ENCODE measurements at places on chromosomes 3 and 15.

GRCh38 chr3:157129803-157130466, 30.0 kb downstream of the CCNL1 start:
- DNase-seq, result peak; percentile 31

DNA sequence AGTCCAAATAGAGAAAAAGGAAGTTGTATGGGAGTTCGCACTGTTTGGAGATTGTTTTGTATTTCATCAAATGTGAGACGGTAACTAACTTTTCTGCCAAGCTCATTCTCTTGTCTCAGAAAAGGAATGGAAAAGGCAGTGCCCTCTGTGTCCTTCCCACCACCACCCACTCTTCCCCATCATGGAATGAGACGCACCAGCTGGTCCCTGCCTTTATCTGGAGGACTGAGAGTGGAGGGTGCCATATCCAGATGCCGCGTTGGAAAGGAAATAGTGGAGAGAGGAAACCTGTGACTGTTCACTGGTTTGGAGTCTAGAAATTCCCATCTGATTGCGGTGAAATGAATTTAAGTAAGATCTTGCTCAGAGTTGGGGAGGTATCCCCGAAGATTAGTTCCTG, 3.7 kb upstream of the CCK start:
- no peak for DNase-seq

DNA sequence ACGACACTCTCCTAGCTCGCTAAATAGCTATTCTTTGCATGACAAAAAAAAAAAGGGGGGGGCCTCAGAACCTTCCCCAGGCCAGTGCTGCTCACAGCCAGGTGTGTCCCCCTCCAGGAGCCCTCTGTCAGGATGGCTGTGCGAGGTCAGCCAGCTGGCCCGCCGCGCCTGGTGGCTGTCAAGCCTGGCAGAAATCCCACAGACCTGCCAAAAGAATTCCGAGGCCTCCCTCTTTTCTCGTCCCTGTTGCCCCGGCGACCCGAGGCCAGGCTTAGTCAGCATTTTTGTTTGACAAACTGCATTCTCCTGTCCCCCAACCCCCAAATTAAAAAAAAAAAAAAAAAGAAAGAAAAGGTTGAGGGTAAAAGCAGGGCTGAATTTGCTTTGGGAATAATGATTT, 61.9 kb downstream of the TM4SF4 start:
- no peak for DNase-seq

GRCh38 chr3:77489216-77489615, 449.3 kb downstream of the ROBO2 start:
- DNase-seq, result no peak

- no peak for DNase-seq
Observed at GRCh38 chr3:128317698-128318231, 148.9 kb downstream of the DNAJB8 start.

DNA sequence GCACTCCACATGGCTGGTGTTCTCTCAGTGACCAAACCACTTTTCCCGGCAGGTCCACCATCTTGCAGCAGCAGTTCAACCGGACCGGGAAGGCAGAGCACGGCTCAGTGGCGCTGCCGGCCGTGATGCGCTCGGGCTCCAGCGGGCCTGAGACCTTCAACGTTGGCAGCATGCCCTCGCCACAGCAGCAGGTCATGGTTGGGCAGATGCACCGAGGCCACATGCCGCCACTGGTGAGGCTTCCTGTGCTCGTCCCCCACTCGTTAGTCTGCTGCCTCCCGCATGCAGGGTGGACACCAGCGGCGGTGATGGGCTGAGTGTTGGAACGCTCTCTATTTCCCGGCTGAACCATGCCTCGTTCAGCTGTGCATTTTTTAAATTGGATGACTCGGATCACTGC, 344.9 kb upstream of the TPM1 start:
- DNase-seq, result no peak

DNA sequence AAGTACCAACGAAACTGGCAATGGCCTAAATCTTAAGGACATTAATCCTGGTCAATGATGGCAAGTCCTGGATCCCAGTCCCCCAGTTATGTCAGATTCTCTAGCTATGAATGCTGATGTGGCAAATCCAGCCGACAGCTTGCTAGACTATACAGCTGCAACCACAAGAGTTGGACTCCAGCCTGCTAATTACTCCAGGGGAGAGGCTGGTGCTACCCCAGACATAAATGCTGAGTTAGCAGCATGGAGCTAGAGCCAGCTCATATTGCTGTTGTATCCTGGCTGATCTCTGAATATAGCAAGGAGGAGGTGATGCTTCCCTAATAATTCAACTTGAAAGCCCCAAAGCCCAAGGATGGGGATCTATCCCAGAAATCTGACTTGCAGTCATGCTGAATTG, 207.1 kb downstream of the LRRN1 start:
- no peak for DNase-seq

DNA sequence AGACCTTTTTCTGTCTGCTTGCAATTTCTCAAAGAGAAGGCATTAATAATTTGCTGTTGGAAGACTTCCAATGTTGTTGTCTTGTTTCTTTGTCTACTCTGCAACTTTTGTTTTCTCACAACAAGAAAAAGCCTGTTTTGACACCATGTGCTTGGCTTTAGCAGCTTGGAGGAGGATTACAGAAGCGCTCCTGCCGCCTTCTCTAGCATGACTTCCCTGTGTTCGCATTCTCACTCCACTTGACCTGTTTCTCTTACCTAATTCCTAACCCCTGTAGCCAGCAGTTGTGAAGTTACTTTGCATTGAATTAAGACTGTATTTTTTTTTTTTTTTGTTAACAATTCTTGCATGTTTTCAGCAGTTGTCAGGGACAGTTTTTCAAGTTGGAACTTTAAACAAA, 235.3 kb upstream of the GOLIM4 start:
- no peak for DNase-seq

DNA sequence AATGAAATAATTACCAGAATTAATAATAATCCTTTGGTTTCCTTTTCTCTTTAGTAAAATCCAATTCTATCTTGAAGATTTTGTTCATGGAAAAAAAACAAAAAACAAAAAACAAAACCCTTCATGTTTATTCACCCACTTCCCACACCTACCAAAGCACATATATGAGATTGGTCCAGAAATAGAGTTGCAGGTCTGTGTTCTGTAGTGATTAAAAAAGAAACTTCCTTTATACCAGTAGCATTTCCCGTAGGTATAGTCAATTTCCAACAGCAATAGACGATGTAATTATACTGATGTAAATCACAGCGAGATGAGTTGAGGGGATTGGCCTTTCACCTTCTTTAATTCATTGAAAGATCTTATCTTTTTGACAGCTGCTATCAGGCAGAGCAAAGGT, 194.6 kb downstream of the SOX2 start:
- no peak for DNase-seq

- no peak for DNase-seq
Observed at GRCh38 chr3:154194877-154195276, 73.7 kb downstream of the ARHGEF26 start.

DNA sequence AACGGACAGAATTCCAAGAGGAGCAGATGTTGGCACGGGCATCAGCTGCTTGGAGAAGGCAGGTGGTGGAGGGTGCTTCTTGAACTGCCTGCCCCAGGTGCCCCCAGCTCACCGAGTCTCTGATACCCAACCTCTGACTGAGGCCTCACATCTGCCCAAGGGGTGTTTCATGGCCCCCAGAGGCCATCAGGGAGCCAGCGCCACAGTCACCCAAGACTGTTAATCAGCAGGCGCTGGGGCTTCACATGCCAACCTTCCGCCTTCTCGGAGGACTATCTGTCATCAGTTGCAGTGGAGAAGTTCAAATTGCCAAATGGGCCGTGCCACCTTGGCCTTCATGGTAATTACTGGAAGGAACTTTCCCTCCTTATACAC, 61.9 kb upstream of the SLC6A1 start:
- no peak for DNase-seq

DNA sequence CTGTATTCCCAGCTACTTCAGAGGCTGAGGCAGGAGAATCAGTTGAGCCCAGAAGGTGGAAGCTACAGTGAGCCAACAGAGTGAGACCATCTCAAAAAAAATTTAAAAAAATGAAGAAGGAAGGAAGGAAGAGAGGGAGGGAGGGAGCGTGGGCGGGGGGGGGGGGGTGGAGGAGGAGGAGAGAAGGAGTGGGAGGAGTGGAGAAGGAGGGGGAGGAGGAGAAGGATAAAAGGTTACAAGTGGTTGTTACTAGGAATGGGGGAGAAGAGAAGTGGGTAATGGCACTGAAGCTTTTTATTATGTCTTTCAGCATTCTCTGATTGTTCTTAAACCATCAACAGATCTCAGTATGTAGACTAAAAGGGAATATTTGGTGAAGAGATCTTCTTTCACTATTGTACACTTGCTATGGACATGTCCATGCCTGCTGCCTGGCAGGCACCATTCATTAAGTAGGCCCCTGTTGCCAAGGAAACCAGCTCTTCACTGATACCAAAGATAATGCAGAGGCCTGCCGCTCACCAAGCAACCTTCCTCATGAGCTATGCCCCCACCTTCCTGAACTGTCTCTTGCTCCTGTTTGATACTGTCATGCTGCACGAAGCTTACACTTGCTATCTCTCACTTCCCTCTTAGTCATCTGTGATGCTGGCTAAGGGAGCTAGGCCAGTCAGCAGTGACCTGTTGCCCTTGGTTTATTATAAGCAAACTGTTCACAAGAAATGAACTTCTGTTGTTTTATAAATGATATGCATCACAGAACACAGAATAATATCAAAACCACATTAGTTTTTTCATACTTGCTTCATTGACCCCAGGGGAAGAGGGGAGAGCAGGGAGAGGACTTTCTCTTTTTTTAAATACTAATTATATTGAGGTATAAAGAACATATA, 23.1 kb downstream of the EPM2AIP1 start:
- DNase-seq, result peak; percentile 21

DNA sequence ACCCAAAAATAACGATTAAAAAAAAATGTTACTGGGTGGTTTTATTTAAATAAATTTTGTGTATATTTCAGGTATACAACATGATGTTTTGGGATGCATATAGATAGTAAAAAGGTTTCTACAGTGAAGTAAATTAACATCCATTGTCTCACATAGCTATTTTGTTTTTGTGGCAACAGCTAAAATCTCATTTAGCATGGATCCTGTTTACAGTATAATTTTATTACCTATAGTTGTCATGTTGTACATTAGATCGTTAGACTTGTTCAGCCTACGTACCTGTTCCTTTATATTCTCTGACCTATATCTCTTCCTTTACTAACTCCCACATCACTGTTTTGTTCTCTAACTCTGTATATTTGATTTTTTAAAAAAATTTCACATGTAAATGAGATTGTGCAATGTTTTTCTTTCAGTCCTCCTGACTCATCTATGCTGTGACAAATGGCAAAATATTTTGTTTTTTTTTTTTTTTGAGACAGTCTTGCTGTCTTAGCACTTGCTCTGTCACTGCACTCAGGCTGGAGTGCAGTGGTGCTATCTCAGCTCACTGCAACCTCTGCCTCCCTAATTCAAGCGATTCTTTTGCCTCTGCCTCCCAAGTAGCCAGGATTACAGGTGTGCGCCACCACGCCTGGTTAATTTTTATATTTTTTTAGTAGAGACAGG, 45.6 kb downstream of the OIP5 start:
- DNase-seq, result no peak

DNA sequence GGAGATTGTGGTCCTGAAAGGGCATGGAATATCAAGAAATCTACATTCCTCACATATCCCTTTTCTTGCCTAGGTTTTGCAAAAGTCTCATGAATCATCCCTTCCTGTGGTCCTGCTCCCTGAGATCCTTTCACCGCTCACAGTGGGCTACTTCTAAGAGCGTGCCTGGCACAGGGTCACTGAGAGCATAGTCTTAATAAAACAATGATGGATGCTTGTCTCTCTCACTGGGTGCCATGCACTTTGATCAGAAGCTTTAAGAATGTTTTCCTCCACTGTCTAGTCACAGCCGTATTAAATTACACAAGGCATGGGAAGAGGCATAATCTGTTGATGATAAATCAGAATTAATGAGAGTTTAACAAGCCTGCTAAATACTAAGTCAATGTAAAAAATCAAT, 269.7 kb upstream of the ATP10A start:
- no peak for DNase-seq

GRCh38 chr3:60399861-60400845, 851.1 kb downstream of the FHIT start:
- DNase-seq, result no peak

DNA sequence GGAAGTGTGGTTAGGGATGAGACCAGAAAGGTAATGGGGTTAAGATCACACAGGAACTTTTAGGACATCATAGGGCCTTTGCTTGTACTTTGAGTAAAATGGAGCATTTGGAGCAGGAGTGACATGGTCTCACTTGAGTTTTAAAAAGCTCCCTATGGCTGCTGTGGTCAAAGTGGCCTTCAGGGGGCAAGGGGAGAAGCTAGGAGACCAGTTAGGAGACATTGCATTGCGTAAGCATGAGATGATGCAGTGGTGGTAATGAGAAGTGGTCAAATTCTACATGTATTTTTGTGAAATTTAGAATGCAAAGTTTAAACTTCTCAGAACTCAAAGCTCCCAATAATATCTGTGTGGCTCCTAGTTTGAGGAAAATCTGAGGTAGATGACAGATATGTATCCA, 27.9 kb downstream of the MED12L start:
- no peak for DNase-seq

DNA sequence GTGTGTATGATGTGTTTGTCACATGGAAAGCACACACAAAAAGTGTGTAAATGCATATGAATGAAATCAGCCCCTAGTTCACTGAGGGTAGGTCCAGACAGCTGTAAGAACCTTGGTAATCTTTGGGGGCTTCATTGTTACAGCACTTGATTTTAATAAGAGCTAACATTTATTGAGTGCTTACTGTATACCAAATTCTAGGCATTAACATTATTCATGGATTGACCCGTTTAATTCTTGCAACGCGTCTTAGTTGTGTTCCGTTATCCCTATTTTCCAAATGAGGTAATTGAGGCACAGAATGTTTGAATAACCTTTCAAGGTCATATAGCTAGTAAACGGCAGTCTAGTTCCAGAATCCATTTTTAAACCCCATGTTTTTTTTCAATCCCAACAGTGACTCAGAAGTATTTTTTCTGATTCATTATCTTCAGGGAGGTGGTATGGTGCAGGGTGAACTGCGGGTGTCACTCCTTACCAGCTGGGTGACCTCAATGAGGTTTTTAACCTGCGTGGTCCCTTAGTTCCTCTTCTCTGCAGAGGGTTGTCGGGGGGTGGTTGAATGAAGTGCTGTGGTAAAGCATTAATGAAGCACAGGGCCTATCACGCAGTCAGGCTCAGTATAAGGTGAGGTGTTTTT, 14.2 kb downstream of the RAB8B start:
- DNase-seq, result peak; percentile 41

GRCh38 chr3:150727653-150728502, 24.2 kb upstream of the ERICH6 start:
- DNase-seq, result no peak

DNA sequence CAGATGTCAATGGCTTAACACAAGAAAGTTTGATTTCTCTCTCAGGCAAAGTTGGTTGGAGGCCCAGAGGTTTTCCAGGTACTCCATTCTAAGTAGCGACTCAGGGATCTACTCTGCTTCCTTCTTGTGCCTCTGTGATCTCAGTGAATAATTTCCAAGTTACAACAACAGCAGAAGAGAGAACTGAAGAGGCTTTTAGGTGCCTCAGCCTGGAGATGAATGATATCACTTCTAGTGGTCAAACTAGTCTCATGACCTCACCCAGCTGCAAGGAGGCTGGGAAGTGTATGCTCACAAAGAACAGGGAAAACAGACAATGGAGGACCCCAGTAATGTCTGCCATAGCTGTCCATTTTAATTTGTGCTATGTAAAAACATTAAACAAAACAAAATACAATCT, 4.6 kb upstream of the PRICKLE2 start:
- no peak for DNase-seq

GRCh38 chr3:186137051-186137685, 28.3 kb upstream of the ETV5 start:
- DNase-seq, result no peak
